ENCODE measurements at places on chromosomes 7 and 10. TPM values are rescaled to one million over a fixed set of nuclear protein-coding genes. Genes with fewer than 3 reads are reported as not detected.

Gene RHOBTB1
- 1.8 TPM for total RNA-seq

DNA sequence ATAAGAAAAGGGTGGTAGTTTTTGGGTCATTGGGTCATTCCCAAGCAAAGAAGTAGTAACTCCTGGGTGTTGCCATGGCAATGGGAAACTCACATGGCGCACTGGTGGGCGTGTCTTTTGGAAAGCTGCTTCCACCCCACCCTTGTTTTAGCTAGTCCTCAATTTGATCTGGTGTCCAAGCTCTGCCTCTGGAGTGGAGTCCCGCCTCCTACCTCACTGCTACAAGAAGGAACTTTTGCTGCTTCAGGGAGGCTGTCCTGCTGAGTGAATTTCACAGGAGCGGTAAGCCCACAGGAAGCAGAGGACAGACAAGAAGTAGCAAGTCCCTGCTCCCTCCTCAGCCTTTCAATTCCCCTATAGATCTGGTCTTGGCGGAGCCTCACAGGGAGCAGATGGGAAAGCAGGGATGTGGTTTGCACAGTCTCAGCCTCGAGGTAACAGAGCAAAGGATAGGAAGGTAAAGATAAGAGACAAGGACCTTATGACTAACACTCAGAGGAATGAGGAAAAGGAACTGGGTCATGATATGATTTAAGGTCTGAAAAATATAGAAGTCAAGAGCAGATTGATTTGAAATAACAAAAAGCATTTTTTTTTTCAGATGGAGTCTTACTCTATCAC is 700.3 kb downstream of the TNS3 start:
- no peak for DNase-seq

DNA sequence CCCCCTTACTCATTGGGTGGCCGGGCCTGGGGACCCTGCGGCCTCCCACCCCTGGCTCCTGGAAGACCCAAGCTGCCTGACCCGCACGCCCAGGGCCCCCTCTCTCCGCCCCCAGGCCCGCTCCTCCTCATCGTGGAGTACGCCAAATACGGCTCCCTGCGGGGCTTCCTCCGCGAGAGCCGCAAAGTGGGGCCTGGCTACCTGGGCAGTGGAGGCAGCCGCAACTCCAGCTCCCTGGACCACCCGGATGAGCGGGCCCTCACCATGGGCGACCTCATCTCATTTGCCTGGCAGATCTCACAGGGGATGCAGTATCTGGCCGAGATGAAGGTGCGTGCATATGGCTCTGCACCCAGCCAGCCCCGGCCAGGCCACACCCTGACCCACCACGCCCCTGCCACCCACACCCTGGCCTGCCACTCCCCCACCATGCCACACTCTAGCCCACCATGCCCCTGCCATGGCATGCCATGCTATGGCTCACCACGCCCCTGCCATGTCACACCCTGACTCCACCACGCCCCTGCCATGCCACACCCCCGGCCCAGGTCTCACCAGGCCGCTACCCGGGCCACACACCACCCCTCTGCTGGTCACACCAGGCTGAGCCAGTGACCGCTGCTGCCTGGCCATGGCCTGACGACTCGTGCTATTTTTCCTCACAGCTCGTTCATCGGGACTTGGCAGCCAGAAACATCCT is 18.7 kb upstream of the CSGALNACT2 start:
- DNase-seq: no peak

GRCh38 chr7:120760050-120760449 is 97.9 kb downstream of the TSPAN12 start:
- DNase-seq: no peak

DNA sequence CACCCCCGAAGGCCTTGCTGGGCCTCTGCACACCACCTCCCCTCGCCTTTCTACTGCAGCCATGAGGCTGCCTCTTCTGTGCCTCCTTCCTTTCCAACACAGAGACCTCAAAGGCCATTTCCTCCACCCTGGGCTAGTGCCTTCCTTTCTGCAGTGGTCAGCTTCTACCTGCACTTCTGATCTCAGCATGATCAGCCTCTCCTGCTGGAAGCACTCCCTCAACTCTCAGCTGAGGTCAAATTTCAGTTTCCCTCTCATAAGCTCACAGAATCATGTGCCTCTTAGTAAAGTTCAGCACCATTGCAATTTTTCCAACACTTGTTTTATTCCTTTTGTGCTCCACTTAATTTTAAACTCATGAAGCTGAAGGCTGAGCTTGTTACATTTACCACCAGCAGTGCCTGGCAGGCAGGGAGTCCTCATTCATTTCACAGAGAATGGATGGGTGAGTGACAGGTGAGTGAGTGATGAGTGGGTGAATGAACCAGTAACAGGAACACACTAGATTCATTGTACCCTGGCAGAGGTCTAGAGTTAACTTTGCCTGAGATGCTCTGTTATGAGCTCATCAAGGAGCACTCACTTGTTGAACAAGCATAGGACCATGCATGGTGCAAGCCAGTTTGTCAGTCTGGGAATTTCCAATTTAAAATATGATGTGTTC is 124.0 kb upstream of the PRSS58 start:
- DNase-seq: no peak

All from CD4-positive, CD25-positive, alpha-beta regulatory T cell (primary cell).